ENCODE measurements at places on chromosomes 2 and 18. TPM values are rescaled to one million over a fixed set of nuclear protein-coding genes. Genes with fewer than 3 reads are reported as not detected.

Gene RUFY4
- total RNA-seq, result not detected

Gene FASTKD1
- total RNA-seq, result 14.3 TPM

Gene CPO
- total RNA-seq, result 0.12 TPM

Gene NTSR2
- not detected for total RNA-seq

Gene IL36B
- not detected for total RNA-seq

Gene FOSL2
- 33.3 TPM for total RNA-seq

Gene IL1R2
- total RNA-seq, result not detected

Gene HTR2B
- 19.3 TPM for total RNA-seq

Gene NMUR1
- not detected for total RNA-seq

Gene CRACDL
- total RNA-seq, result not detected

Gene PAX8
- 0.12 TPM for total RNA-seq

Gene SERPINB7
- total RNA-seq, result 136 TPM

Gene FAP
- 269 TPM for total RNA-seq

Gene LRRC30
- not detected for total RNA-seq

Gene TMEFF2
- 0.22 TPM for total RNA-seq

Gene CRYGC
- total RNA-seq, result not detected

Gene PLA2R1
- total RNA-seq, result 8.0 TPM

Gene TAF4B
- 2.3 TPM for total RNA-seq

Gene ZNF514
- 16.0 TPM for total RNA-seq

Gene ATOH8
- 4.5 TPM for total RNA-seq

Gene GMCL1
- 8.6 TPM for total RNA-seq

Gene FRZB
- total RNA-seq, result 0.12 TPM

Gene CNGA3
- total RNA-seq, result not detected

Gene SERPINB10
- 1.00 TPM for total RNA-seq

Gene BCL2
- total RNA-seq, result 2.7 TPM

Gene TFPI
- total RNA-seq, result 66.9 TPM

Gene WDSUB1
- total RNA-seq, result 14.9 TPM

Gene IL36RN
- not detected for total RNA-seq

Gene KIF5C
- 0.66 TPM for total RNA-seq

Gene MC4R
- total RNA-seq, result not detected

Gene SYT4
- total RNA-seq, result not detected

Gene GCG
- total RNA-seq, result not detected

Gene CAVIN2
- total RNA-seq, result 1.2 TPM

Gene MALL
- total RNA-seq, result 18.1 TPM

Gene SGPP2
- not detected for total RNA-seq

Gene UNC80
- not detected for total RNA-seq

Gene SERPINB4
- total RNA-seq, result not detected

Gene CAPN14
- 0.12 TPM for total RNA-seq

Gene IL1B
- total RNA-seq, result 1.7 TPM

Gene CXCR4
- total RNA-seq, result 0.11 TPM

Gene BOLL
- total RNA-seq, result not detected

Gene TUBB8B
- total RNA-seq, result not detected

Gene TRIB2
- 26.4 TPM for total RNA-seq

Gene ALPI
- total RNA-seq, result not detected

Gene TEKT4
- total RNA-seq, result not detected

Gene GRP
- total RNA-seq, result not detected

Gene DCDC2C
- not detected for total RNA-seq

Gene SLC9A2
- not detected for total RNA-seq

Gene KIAA2012
- total RNA-seq, result not detected

Gene SERPINB12
- total RNA-seq, result not detected

Gene GPAT2
- 13.7 TPM for total RNA-seq

Measured in uterine smooth muscle cell (primary cell).